Left hindlimb (tissue), 1 donor: ENCODE measurements at places on chromosomes 6 and 20.

GRCh38 chr6:110930781-110931180 is 27.7 kb upstream of the GTF3C6 start:
- no peak for DNase-seq

GRCh38 chr6:28880894-28881780 is 42.6 kb downstream of the TRIM27 start:
- DNase-seq, result peak; percentile 86

- peak; percentile 90 for DNase-seq
Observed at GRCh38 chr6:26196846-26197635, 109.8 kb downstream of the HFE start.

- DNase-seq, result no peak
Observed at GRCh38 chr6:116877743-116878142, 701 bp downstream of the RFX6 start.

- DNase-seq, result peak; percentile 70
Observed at GRCh38 chr6:159969921-159970320, 1.0 kb downstream of the IGF2R start.

GRCh38 chr6:506508-506907 is 115.0 kb downstream of the IRF4 start:
- no peak for DNase-seq

DNA sequence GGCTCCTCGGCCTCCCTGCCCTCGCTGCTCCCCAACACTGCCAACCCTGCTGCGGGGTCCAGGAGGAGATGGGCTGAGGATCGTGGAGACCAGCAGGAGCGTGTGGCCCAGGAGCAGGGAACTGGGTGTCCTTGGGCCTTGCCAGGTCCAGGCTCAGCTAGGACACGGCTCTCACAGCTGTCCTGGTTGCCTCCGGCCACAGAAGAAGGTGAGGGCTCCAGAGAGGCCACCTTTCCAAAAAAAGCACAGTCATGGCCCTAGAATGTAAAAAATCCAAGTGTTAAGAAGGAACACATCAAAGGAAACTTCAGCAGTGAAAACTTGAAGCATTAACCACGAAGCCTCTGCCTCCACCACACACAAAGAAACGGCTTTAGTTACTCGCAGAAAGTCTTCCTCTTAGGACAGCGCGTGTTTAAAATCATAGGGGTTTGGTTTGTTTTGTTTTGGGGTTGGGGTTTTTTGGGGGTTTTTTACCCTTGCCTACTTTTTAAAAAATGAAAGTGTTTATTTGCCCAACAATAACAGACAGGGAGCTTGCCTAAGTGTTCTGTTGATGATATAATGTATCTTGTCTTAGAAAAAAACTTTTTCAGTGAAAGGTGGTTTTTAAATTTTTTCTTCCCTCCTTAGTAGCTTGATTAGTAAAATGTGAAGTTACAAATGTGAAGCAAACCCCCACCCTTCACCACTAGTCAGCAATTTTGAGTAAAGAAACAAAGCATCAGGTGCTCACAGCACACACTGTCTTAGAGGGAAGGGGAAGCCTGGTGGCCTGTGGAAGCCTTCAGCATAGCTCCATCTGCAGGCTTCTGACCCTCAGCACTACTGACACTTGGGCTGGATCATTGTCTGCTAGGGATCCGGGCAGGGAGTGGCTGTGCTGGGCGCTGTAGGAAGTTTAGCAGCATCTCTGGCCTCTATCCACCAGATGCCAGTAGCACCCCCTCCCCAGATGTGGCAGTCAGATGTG is 60.0 kb downstream of the PTPN1 start:
- no peak for DNase-seq

- DNase-seq, result no peak
Observed at GRCh38 chr20:33702861-33703260, 16.7 kb upstream of the E2F1 start.

DNA sequence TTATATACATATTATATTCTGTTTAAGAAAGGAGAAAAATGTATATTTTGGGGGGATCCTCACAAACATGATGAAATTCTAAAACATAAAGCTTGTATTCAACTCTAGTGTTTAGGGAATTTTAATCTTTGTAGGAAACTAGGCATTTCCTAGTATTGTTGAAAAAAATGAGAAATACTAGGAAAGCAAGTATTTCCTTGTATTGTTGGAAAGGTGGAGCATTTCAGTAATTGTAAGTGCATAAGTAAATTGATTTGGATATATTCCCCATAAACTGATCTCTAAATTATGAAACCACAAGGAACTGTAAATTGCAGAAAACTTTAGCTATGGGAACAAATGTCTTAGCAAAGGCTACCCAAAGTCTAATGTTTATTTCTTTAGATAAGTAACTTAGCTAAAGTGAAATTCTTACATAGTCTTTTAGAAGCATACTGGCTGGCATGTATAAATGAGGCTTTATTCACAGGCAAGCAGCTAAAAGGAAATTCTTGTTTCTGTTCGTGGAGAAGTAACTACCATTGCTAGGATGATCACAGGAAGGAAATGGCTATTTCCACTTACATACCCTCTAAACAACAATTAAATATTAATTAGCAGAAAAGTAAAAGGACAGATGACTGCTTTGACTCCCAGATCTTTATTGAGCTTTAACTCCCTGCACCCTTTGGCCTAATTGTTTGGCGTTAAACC is 19.9 kb upstream of the NRN1 start:
- no peak for DNase-seq

- no peak for DNase-seq
Observed at GRCh38 chr6:98992535-98992934, 44.8 kb upstream of the FBXL4 start.

- no peak for DNase-seq
Observed at GRCh38 chr20:20442466-20442865, 74.6 kb downstream of the INSM1 start.

GRCh38 chr6:84411060-84411629 is 183.7 kb upstream of the CEP162 start:
- DNase-seq, result no peak

DNA sequence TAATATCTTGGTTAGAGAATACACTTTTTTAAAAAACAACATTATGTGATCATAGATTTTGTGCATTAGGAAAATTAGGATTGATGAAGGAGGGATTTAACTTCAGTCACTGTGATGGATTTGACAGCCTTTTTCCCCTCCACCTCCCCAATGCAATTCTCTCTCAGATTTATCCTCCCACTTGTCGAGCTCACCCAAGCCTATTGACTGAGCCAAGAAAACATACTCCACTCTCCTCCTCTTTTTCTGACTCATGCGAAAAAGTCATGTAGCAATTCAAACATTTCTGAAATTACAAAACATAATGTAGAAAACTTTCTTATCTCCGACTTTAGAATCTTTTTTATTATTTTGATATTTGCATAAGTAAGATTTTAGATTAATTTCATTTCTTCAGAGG is 24.1 kb downstream of the KLHL32 start:
- DNase-seq, result no peak

- no peak for DNase-seq
Observed at GRCh38 chr6:97029552-97029951, 105.0 kb downstream of the KLHL32 start.

GRCh38 chr6:41984623-41985022 is 43.0 kb upstream of the CCND3 start:
- no peak for DNase-seq

DNA sequence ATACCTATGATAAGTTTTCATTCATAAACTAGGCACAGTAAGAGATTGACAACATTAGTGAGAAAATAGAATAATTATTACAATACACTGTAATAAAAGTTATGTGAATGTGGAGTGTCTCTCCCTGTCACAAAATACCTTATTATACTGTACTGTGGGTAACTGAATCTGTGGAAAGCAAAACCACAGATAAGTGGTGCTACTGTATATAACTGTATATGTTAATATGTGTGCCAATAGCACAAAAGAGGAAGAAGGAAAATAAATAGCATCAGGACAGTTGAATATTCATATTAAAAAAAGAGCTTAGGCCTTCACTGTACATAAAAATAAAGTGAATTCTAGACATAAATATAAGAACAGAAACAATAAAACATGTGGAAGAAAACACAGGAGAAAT is 243.5 kb downstream of the CDKAL1 start:
- no peak for DNase-seq

- no peak for DNase-seq
Observed at GRCh38 chr6:158911746-158912480, 88.1 kb downstream of the RSPH3 start.

GRCh38 chr20:12028771-12029170 is 111.1 kb downstream of the BTBD3 start:
- DNase-seq, result no peak

DNA sequence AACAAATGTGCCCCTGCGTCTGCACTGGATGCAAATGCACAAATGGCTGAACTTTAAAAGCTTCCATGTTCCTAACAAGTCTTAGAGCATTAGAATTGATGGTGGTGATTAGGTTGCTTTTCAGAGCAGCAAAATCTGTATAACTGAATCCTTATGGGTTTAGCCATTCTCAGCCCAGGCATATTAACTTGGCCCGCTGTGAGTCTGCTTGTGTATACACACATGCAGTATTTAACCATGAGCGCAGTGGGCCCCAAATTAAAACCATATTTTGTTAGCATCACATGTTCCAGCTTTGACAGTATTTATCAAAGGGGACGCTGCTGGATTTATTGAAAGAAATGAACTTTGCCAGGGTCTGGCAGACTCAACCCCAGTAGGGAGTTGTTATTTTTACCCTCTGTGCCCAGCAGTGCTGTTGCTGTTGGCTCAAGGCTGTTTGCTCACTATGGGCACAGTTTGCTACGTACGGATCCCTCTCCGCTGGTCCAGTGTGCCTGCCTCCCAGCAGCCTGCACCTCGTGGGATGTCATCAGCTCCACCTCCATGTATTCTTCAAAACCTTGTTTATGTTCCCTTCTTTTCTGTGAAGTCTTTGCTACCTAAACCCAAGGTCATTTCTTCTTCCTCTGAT is 144.7 kb downstream of the QRSL1 start:
- peak; percentile 65 for DNase-seq

- no peak for DNase-seq
Observed at GRCh38 chr6:52976591-52977035, 18.5 kb downstream of the GSTA4 start.

- no peak for DNase-seq
Observed at GRCh38 chr6:150632785-150633485, 33.2 kb downstream of the PLEKHG1 start.

DNA sequence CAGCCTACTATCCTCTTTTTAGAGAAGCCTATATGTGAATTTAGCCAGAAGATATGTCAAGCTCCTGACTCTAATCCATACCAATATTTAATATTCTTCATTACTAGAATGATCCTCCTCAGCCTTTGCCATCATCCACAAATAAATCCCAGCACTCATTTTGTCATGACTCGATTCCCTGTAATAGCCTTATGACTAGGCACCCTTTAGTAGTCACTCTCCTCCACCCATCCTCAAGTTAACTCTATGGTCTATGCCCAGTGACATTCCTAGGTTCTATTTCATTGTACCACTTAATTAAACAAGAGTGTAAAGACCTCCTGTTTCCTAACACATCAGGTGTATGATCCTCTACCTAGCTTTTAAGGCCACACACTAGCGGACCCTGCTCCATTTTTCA is 450.4 kb upstream of the CITED2 start:
- no peak for DNase-seq

DNA sequence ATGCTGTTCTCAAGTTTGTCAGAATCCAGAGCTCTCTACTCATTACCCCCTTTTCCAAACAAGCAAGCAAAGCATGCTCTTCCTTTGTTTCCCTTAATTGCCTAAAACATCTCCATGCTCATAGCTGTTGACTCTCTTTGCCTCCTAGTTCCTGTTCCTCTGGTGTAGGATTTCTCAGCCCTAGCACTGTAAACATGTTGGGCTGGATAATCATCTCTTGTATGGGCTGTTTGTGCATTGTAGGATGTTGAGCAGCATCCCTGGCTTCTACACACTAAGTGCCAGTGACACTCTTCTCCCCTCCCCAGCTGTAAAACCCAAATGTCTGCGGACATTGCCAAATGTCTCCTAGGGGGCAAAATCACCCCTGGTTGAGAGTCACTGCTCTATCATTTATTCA is 14.0 kb downstream of the PPARD start:
- peak; percentile 7 for DNase-seq

DNA sequence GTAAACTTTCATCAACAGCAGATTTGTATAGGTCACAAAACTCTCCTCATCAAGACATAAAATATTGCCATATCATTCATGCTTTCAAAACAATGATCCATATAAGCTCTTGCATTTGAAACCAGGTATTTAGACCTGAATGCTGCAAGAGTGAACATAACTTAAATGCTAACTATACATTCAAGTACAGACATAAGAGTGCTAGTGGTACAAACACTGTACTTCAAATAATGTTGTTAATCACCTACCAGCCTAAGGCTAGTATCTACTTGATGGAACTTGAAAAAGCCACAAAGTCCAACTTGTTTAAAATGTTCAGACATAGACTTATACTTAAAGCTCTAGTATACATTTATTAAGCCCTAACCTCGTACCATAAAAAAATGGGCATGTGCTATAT is 16.0 kb upstream of the GSTA2 start:
- DNase-seq, result no peak

DNA sequence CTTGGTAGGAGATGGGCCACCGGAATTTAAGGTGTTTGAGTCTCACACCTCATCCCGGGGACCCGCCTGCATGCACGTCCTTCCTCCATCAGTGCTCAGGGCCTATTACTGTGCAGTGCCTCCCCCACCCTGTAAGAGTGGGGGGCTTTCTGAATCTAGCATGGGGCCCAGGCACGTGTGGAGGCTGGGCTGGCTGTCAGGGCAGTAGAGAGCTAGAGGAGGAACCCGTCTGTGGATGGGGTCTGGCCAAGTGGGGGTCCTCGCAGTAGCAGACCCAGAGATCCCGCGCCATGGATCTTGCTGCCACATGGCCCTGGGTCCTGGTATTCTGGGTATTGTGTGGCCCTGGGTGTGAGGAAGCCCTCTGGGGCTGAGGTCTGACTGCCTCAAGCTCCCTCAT is 42.9 kb downstream of the SRC start:
- DNase-seq, result no peak

DNA sequence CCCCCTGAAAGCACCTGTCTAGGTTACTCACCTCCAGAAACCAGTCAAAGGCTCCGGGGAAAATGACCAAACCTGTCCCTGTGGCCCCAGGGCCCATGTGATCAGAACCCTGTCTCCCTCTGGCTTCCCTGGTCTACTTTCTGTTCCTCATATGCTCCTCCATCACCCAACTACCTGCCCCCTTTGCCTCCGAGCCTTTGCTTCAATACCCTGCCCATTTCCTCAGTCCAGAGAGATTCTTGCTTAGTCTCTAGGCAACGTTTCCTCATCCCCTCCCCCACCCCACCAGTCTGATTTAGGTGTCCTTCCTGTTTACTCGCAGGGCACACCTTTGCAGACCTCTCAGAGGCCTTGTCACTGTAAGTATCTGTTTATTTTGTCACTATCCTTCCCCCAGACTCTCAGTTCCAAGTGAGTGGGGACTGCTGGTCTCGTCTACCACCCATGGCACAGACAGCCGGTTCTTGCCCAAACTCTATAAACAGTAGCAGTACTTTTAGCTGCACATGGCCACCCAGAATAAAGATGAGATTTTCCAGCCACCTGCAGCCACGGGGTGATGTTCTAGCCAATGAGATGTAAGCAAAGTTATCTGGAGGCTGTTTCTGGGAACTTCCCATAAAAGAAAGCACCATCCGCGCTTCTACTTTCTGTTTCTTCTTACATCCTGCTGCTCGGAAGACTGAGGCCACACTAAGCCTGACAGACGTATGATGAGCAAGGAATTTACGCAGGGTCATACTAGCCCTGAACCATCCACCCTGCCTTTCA is 13.3 kb downstream of the ELOVL5 start:
- no peak for DNase-seq
